M059J (cell line): ENCODE measurements at places on chromosomes 3 and 15. TPM values are rescaled to one million over a fixed set of nuclear protein-coding genes. Genes with fewer than 3 reads are reported as not detected.

DNA sequence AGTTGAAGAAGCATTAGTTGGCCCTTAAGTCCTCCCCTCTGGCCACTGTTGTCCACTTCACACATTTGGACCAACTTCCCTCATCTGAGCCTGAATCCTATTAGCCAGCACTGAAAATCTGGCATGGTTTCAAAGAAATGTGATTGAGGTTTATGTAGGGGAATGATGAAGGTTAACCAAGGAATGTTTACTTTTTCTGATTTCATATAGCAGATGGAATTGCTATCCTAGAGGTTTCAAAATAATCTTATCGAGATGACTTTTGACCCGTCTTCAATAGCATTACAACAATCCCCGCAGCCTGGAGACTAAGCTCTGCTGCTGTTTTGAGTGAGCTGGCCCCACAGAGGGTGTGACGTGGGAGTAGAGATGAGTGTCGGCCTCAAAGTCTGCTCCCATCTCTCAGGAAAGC is 200.8 kb upstream of the IL12A start:
- peak; percentile 76 for DNase-seq

- DNase-seq: no peak
These were observed 51.7 kb downstream of the LDHAL6B start for GRCh38 chr15:59258317-59258716.

GRCh38 chr3:171284308-171285075 is 175.7 kb downstream of the TNIK start:
- peak; percentile 99 for DNase-seq

DNA sequence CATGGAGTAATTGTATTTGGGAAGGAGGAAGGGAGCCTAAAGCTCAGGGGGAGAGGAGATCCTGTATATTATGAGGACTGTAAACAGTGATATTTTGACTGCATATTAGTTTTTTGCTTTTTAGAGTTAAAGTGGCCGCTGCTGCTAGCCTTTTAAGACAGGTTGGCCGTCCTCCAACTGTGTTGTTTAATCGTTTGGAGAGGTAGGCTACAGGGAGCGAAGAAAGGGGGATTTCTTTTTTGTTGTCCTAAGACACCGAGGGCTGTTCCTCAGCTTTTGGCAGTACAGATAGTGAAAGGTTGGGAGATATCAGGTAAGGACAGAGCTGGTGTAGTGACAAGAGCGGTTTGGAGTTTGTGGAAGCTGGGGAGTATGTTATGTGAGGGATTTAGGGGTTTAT is 38.2 kb upstream of the RNF7 start:
- no peak for DNase-seq

- DNase-seq: no peak
These were observed 6.0 kb downstream of the FAM43A start for GRCh38 chr3:194691481-194692283.

DNA sequence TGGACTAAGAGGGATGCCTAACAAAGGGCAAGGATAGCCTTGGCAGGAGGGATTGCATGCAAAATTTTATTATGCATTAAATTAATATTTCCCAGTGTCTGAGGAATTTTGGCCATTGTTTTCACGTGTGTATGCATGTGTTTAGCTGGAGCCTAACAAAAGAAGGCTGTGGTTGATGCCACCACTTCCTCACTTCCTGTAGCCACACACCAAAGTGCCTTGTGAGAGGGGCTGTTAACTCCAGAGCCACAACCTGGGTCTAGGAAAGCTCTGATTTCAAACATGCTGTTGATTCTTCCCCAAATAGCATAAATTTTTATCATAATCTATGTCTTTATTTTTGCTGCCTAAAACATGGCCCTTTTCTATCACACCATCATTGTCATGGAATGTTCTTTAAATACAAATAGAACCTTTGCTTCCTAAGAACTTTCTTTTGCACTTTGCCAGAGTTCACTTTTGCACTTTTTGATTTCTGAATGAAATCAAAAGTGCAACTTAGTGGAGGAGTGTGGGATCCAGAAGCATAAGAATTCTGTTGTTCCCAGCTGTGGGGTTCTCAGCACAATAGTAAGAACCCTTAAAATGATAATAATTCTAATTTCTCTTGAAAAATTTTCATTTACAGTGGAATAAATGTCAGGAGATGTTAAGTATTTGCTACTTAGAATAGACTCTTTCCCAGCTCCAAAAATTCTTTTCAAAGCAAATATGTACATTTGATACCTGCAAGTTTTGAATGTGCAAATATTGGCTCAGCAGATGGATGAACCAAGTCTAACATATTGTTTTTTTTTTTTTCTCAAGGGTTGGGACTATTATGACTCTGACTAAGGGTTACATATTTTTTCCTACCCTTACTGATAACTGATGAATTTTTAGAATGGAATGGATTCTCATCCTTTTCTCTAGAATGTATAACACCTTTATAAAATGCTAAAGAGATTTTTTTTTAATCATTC is 35.6 kb upstream of the SPTSSB start:
- DNase-seq: no peak

- DNase-seq: peak; percentile 91
These were observed 4.4 kb upstream of the COL8A1 start for GRCh38 chr3:99633887-99634558.

DNA sequence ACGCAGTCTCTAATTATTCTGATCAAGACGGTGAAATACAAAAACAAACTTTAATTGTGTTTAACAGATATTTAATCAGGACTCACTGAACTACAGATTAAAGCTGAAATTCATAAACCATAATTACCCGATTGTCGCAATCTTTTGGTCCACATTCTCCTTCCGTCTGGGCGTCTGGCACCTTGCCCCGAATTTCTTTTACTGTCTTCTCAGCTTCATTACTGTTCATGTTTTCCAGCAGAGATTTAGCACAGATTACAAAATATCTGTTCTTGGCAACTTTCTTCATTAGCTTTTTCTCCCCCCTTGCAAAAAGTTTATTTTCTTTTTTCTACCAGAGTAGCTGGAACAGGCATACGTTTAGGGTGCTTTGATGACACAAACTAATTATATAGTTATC is 271.4 kb downstream of the TIGIT start:
- no peak for DNase-seq

- no peak for DNase-seq
These were observed 131.2 kb upstream of the TGFBR2 start for GRCh38 chr3:30475038-30475808.

GRCh38 chr15:60720493-60721256 is 241.7 kb upstream of the ICE2 start:
- DNase-seq: no peak

DNA sequence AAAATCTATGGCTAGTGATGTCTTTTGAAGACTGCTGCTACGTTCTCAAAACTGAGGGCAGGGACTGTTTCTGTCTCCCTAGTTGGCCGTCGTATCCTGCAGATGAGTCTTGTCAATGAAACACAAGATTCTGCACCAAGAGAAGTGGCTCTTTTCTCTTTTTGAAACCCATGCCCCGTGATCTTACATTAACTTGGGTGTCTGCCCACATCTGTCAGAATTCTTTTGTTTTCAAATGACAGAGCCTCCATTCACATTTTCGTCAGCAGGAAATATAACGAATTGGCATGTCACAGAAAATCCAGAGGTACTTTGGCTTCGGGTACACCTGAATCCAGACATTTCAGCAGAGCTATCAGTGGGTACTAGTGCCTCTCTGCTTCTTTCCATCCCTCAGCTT is 331.3 kb upstream of the PROK2 start:
- no peak for DNase-seq

GRCh38 chr3:53665608-53666425 is 171.4 kb downstream of the CACNA1D start:
- DNase-seq: no peak

DNA sequence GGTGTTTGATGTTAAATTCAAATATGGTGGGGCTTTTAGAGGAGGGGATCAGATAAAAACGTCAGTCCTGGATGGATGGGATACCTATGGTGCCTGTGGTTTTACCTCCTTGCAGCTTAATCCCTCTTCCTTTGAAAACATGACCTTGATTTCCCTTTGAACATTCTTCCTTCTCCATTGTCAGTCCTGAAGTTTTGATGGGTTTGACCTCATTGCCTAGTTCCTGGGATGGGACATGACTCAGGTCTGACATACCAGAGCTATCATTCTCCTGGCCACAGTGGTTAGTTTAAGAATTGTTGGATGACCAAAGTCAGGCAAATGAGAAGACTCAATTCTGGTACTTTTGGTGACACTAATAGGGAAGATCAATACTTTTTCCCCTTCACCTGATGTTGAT is 87.2 kb downstream of the PRICKLE2 start:
- DNase-seq: peak; percentile 63

- peak; percentile 89 for DNase-seq
These were observed 183.1 kb downstream of the CHST2 start for GRCh38 chr3:143302638-143303171.

DNA sequence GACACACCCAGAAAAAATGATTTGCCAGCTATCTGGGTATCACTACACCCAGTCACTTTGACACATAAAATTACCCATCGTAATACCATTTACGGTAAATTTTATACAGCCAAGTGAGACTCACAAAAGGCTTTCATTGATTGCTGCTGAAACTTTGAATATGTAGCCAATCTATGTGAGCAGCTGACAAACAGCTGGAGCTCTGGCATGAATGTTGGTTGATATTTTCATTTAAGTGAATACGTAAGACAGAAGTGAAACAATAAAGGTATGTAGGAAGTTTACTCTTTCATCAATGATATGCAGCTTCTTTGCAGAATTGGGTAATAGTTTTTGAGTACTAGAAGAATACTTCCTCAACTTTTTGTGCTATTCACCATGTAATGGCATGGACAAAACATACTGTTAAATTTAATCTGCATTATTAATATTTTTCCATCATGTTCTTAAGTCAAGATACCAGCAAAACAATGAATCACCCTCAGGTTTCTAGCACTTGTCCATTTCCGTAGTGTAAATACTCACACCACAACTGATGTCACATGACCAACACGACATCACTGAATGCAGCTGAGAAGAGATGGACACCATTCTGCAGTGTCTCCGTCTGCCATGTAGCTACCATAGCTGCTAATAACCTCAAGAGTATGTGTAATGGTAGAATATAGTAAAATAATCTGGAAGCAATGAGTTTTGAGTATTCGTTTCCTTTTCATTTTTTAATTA is 205.9 kb upstream of the HES1 start:
- no peak for DNase-seq

GRCh38 chr3:16388850-16389441 is 123.9 kb downstream of the OXNAD1 start:
- no peak for DNase-seq

DNA sequence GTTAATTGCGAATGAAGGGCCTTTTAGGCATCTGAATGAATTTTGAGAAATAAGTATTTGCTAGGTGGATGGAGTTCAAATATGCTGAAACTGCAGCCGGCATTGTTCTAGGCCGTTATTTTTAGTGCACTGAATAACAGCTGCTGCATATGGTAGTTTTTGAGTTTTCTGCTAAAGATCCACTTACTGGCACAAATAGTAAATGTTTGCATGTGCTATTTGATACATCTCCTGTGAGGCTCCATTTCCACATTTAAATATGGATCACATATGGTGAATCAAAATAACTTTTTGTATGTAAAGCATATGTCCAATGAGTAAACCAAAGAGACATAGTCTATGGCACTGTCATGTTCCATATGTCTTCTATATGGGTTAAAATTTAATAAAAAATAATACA is 56.7 kb upstream of the CNTN4 start:
- DNase-seq: no peak

DNA sequence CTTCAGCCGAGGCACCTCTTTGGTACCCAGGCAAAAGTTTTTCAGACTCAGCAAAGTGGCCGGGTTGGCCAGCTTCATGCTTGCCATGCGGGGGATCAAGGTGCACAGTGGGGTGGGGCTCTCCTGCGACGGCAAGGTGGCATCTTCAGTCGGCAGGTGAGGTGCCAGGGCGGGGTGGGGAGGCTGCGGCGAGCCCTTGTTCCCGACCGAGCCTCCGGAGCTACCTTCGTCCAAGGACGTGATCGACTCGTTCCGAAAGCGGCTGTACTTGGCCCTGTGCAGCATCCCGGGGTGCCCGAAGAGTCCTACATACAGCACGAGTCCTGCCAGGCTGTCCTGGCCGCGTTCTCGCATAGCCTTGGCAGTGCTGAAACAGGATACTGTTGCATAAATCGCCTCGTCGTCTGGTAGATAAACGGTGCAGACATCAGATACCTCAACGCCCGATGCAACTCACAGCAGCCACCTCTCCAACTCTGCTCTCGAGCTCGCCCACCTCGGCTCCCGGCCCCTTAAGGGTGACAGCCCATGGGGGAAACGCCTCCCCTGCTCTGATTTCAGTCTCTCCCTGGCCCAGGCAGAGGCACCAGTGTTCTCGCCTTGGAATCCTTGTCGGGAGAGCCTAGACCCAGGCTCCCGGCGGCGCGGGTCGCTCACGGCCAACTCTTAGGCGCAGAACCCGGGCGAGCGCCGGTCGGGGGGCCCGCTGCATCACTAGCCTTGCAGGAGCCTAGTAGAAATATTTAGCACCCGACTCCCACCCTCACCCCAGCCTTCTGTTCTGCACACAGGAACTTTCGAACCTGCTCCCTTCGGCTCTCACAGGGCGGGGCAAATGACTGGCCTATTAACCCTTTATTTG is 826 bp downstream of the SHC4 start:
- peak; percentile 64 for DNase-seq

GRCh38 chr3:50383750-50384149 is 24.4 kb upstream of the TMEM115 start:
- DNase-seq: no peak

GRCh38 chr3:51691021-51691420 is 15.8 kb upstream of the GRM2 start:
- no peak for DNase-seq

- peak; percentile 48 for DNase-seq
These were observed 155.4 kb upstream of the TPM1 start for GRCh38 chr15:62887113-62887570.

- no peak for DNase-seq
These were observed 28.8 kb upstream of the SKOR1 start for GRCh38 chr15:67796196-67797127.

DNA sequence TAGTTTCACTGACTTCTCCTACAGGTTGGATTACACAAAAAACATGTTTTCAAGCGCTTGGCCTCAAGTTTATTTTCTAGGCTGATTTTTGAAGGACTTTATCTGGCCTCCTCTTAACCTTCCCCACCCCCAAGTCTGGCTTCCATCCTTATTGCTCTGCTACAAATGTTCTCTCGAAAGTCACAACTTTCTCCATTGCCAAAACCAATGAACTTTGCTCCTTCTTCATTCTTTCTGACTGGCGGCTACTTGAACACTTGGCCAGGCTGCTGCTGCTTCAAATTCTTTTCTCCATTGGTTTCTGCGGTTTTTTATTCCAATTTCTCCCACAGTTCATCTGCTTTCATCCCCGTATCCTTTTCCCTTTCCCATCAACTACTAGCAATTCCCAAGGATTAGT is 106.6 kb downstream of the TOP2B start:
- peak; percentile 43 for DNase-seq

Gene SATB1
- total RNA-seq: 0.89 and 2.7 TPM in 2 replicates

Gene STARD5
- total RNA-seq: 0.71 and 2.0 TPM in 2 replicates

Gene EXD1
- total RNA-seq: not detected in 2 replicates

Gene TRPM1
- 0.02 TPM in 1 of 2 replicates, not detected in the other for total RNA-seq

Gene FURIN
- 16.5 and 33.6 TPM in 2 replicates for total RNA-seq

Gene DNAJC17
- 26.1 and 31.5 TPM in 2 replicates for total RNA-seq

Gene SLC7A14
- total RNA-seq: 2.8 and 2.9 TPM in 2 replicates

Gene SLC49A4
- 30.3 and 38.0 TPM in 2 replicates for total RNA-seq

Gene CADPS
- total RNA-seq: 0.84 TPM in 1 of 2 replicates, not detected in the other

Gene VGLL3
- total RNA-seq: 13.9 and 17.5 TPM in 2 replicates

Gene UACA
- 31.4 and 43.0 TPM in 2 replicates for total RNA-seq

Gene EAF2
- total RNA-seq: 8.3 and 9.3 TPM in 2 replicates

Gene GRAMD1C
- 2.2 and 3.6 TPM in 2 replicates for total RNA-seq

Gene HYAL1
- not detected in 2 replicates for total RNA-seq

Gene CCDC71
- total RNA-seq: 19.0 and 19.6 TPM in 2 replicates

Gene LYZL4
- not detected in 2 replicates for total RNA-seq

Gene TERC
- total RNA-seq: 33.4 and 110 TPM in 2 replicates
